Ascending aorta (tissue), 2 donors: ENCODE measurements at places on chromosomes 12 and 14.

DNA sequence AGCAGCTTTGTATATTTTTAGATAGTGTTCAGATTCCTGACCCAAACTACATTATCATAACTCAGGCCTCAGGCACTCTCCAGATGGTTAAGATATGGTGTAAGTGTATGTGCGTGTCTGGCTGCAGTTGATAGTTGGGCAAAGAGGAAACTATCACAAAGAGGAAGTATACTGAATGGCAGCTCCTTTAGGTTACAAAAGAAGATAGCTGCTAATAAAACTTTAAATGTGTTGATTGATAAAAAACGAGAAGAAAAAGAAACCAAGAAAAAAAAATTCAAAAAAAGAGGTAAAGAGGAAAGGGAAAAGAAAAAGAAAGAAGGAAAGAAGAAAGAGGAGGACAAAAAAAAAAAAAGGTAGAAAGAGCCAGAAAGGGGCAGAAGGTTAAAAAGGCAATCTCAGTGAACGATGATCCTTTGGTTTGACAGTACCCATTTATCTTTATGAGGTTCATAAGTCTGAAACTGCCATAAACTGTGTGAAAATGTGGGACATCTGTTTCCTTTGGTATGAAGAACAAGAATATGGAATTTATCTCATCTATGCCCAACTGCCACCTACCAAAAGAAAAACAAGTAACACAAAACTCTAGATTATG is 42.2 kb downstream of the TAOK3 start:
- no peak for DNase-seq

- no peak for DNase-seq
Measured at GRCh38 chr12:38878333-38878705, 27.1 kb downstream of the CPNE8 start.

DNA sequence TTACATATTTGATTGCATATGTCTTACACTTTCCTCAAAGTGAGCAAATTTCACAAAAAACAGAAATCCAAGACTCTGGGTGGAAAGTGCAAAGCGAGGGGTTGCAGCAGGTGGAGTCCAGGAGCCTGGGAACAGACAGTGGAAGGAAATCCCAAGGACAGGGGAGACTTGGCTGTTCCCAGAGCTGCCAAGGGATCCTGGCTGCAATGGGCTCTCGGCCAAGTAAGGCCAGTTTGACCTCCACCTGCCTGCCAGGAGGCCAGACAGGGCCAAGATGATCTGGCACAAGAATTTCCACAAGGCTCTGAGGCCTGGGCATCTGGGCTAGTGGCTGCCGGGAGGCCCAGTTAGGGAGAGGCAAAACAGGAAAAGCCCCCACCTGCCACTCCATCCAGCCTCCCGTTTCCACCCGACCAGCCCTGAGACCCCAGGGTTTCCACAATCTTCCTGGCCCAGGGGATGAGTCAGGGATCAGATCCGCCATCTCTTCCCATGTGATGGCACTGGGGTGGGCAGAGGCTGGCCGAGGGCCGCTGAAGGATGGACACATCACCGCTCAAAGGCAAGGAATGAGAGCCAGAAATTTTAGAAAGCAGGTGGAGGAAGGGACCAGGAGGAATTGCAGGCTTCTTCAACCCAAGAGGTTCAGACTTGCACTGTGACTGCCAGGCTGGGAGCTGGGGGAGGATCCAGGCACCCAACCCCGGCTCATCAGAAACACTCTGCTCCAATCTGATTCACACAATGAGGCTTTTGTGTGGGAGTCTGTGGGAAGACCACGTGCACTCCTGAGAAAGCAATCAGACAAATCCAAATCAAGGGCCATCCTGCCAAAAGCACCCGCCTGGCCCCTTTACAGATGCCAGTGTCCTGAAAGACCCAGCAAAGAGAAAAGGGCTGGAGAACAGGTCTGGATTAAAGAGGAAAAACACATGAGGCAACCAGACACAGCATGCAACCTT is 16.3 kb downstream of the SCARB1 start:
- DNase-seq = no peak

DNA sequence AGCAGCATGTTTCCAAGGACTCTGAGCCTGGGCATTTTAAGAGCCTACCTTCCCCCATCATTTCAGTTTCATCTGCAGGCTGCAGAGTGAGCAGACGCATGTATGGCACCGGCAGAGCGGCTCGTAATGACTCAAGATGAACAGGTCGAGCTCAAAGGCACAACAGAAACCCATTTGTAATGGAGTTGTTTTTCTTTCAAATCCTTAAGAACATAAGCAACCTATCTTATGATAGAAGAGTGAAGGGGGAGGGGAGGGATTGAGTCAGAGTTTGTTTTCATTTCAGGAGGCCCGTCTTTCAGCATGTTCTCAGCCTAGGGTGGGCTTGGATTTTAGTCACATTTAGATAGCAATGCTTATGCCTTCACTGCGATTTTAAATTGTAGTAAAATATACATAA is 54.9 kb upstream of the CISTR start:
- DNase-seq = no peak

DNA sequence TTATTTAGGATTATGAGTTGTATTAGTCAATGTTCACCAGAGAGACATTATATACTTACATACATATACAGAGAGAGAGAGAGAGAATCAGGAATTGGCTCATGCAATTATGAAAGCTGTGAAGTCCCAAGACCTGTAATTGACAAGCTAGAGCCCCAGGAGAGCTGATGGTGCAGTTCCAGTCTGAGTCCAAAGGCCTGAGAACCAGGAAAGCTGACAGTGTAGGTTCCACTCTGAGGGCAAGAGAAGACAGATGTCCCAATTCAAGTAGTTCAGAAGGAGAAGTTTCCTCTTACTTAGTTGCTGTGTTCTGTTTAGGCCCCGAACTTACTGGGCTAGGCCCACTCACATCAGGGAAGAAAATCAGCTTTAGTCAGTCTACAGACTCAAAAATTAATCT is 76.4 kb upstream of the FICD start:
- no peak for DNase-seq

- DNase-seq = no peak
Measured at GRCh38 chr12:19972325-19973288, 395.7 kb upstream of the PDE3A start.

DNA sequence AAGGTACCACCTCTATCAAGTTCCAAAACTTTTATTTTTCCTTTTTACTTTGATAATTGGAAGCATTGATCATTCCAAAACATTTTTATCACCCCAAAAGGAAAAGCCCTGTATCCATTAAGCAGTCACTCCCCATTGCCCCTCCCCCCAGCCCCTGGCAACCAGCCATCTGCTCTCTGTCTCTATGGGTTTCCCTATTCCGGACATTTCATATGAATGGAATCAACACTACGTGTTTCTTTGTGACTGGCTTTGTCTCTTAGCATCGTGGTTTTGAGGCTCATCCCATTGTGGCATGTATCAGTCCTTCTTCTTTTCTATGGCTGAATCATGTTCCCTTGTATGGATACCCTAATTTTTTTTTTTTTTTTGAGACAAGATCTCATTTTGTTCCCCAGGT is 18.0 kb upstream of the PHETA1 start:
- no peak for DNase-seq

- peak; percentile 84 for DNase-seq
Measured at GRCh38 chr12:105420659-105421240, 90.3 kb downstream of the C12orf75 start.

GRCh38 chr12:113346353-113346752 is 11.4 kb upstream of the SLC8B1 start:
- no peak for DNase-seq

DNA sequence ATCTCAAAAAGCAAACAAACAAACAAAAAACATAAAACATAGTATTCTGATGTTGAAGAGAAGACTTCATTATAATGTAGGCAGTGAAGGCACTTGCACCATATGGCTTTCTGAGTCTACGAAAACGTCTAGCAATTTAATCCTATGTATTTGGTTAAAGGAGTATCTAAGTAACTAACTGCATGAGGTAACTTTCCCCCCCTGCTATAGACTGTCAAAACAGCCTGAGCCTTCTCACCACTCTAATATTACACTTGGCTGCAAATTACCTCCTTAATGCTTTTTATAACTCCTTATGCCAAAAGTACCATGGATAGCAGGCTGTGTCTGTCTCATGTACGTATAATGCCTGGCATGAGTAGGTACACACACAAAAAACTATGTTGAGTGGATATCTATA is 607.6 kb upstream of the FLRT2 start:
- DNase-seq = no peak

DNA sequence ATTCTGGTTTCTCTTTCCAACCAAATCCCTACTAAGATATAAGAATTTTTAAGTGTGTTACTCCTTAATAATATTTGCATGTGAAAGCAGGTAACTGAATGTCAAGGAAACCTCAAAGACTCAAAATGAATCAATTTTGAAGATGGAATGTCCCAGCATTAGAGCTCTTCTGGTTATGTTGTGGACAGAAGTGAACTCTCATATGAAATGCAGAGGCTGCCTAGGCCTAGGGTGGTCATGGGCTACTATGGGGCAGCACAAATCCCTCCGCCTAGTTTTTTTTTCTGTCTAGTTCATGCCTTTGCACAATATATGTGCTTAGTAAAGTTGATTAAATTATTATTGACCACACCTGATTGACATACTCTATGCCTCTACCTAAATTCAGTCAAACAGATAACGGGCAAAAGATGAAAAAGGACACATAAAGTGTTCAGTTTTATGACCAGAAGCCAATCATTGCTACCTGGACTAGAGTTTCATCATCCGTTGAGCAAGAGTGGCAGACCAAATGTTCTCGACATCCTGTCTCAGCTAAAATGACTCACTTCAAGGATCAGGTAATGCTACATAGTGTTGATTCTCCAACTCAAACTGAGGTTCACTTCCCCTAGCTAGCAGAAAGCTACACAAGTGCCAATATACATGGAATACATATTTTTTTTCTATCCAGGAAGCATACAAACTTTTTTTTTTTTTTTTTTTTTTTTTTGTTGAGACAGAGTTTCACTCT is 1211.4 kb downstream of the VRK1 start:
- DNase-seq = no peak

DNA sequence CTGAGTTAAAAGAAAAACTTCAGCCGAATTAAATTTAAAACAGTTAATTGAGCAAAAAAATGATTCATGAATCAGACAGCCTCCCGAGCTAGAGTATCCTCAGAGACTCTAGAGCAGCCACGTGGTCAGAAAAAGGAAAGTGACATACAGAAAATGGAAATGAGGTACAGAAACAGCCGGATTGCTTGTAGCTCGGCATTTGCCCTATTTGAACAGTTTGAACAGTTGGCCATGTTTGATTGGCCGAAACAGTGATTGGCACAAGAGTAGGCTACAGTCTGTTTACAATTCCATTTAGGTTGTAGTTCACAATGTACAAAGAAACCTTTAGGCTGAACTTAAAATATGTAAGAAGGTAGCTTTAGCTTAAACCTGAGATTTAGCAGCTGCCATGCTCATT is 12.9 kb upstream of the OXA1L start:
- DNase-seq = no peak

GRCh38 chr12:100251917-100252316 is 15.0 kb downstream of the DEPDC4 start:
- DNase-seq = no peak

DNA sequence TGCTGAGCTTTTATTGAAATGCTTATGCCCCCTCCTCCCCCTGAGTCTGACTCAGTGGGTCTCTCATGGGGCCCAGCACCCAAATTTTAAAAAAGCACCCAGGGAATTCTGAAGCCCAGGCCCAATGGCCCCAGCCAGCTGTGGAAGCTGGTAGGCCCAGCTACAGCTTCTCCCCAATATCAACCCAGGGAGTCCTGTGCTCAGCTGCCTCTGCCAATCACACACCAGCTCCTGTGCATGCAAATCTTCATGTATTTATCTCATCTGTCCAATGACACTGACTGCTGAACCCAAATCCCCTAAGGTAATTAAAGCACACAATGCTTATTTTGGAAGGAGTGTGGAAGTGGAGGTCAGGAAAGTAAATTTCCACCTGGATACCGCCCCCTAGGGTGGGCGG is 76.3 kb downstream of the CCDC88C start:
- DNase-seq = no peak

- DNase-seq = no peak
Measured at GRCh38 chr14:73289729-73290128, 52.4 kb downstream of the PAPLN start.

GRCh38 chr12:120390540-120391120 is 21.7 kb upstream of the MSI1 start:
- DNase-seq = no peak

DNA sequence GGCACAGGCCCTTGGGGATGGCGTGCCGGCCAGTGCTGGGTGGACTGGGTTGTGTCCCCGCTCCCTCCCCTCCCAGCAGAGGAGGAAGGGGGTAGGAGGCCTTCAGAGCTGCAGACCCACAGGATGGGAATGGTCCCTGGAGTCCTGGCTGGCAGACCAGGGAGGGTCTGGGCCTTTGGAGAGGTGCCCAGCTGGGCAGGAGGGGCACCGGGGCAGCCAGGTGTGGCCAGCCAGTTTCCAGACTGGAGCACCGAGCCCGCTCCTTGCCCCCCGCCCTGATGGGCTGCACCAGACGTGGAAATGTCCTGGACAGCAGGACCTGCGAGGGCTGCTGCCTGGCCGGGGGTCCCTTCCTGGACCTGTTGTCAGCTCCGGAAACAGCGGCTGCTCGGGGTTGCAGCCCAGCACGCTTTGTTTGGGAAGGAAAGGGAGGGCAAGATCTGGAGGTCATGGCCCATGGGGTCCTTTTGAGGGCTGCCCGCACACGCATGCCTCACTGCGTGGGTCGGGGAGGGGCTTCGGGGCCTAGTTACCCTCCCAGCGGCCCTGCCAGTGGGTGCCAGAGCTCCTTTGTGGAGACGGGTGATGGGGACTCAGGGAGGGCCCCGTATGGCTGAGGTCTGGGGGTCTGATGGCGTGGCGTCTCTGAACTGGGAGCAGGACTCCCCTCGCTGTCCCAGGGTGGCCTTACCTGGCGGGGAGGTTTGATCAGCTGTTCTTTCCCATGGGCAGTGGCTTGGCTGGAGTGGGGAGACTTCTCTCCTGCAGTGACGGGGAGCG is 9.1 kb downstream of the KIF26A start:
- DNase-seq = no peak

- no peak for DNase-seq
Measured at GRCh38 chr12:47458279-47458678, 247.6 kb downstream of the RPAP3 start.

- no peak for DNase-seq
Measured at GRCh38 chr12:131511391-131511802, 199.5 kb upstream of the SFSWAP start.

- DNase-seq = peak; percentile 84
Measured at GRCh38 chr14:95480109-95480886, 36.2 kb downstream of the SYNE3 start.

DNA sequence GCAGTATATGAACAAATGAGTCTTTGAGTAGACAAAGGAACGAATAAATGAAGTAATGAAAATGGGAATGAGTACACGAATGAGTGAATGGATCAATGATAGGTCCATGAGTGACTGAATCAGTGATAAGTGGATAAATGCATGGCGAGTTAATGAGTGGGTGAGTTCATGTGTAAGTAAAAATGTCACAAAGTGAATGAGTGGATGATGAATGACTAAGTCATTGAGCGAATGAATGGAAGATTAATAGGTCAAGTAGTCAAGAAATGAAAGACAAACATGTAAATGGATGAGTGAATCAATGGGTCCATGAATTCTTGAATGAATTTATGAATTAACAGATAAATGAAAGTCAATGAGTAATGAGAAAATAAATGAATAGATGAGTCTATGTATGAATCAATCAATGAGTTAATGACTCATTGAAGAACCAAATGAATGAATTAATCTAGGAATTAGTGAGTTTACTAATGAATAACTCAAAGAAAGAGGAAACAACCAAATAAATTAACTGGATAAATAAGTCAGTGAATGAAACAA is 97.3 kb upstream of the RTL1 start:
- no peak for DNase-seq
